ENCODE measurements at places on chromosomes 7 and 10.

GRCh38 chr10:127922675-127923366 lies 15.9 kb downstream of the PTPRE start:
- DNase-seq, result no peak

DNA sequence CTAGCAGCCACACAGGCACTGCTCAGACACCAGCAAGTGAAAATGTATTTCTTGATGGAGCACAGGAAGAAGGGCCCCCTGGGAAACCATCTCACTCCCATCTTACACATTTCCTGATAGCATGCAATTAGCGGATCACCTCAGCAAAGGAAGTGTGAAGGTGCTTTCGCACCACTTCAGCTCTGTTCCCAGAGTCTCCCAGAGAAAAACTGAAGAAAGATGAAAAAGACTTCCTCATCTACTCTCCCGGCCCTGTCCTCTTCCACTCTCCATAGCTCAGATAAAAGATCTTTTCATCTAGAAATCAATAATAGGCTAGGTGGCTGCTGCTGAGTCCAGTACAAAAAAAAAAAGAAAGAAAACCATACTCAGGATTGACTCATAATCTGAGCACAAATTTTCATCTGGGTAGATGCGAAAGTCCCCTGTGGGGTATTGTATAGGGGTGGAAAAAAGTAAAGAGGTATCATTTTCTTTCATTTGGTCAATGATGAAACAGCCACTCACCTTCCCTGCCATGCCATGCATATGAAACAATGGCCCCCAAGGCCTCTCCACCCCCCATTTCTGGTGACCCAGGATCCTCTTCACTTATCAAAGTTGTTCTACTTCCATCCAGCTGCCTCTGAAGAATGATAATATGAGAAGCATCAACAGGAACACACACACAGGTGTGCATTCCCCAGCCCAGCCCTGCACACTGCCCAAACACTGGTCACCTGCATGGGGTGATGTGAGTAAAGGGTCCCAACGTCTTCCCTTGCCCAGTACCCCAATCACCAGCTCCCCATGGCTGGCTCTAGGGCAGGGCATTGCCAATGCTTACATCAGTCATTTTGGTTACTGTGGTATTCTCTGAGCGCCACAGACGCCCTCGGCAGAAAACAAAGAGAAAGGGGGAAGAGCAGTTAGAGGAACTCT lies 48.8 kb upstream of the DGKI start:
- DNase-seq, result no peak

DNA sequence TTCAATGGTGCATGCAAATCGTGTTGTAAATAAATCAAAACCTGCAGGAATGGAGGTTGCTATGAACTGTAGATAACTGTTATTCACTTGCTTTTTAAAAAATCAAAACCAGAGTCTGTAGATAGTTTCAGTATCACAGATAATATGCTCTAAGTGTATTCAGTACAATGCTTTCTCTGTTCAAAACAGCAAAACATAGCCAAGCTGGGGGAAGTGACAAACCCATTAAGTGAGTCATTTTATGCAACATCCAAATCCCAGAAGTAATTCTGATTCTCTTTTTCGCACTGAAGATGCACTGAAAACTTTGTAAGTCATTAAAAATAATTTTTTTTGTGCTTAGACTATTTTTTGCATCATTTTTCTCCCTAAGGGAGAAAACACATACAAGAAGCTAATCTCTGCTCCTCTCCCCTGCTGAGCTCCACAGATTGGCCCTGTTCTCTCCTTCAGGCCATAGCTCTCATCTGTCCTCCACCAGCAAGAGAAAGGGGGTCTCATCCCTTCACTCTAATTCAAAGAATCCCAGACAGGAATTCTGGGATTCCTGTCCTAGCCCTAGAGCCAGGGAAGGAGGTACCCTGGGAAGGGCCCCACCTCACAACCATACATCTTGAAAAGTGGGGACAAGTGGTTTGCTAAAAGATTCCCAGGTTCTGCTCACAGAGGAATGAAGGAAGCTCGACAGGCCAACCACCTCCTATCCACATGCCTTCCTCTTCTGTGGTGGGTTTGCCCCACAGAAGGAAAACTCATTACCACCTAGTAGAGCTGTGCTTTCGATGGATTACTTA lies 4.9 kb downstream of the PRTFDC1 start:
- no peak for DNase-seq

DNA sequence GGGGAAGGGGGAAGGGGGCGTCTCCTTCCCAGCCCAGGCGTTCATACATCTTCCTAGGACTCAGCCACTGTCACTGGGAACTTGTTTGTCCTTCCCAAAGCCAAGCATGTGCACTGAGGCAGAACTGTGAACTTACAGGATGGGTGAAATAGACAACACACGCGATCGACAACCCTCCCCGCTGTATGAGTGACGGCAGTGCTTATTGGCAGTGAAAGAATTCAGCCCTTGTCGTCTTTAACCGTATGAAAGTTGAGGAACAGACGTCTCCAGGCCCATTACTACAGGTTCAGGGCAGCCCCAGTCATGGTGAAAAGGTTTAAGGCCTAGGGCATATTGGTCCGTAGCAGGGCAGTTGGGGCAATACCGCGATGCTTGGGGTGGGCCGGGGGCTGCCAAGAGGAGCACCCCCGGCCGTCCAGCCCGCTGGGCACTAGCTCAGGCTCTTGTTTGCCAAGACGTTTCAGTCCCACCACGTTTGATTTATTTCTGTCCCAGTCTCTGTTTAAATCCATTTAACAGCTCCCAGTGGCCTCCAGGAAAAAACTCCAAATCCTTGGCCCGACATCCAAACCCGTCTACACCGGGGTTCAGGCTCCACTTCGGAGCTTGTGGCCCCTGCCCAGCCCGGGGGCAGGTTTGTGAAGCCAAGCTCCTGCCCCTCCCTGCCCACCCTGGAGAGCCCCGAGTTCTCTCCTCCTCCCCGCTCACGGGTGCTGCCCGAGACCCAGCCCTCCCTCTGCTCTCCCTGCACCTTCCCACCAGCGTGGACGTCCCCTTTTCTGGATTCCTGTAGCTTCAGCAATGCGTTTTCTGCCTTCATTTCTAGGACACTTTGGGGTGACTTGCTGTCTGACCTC lies 159.8 kb downstream of the DNAJB6 start:
- DNase-seq, result no peak

DNA sequence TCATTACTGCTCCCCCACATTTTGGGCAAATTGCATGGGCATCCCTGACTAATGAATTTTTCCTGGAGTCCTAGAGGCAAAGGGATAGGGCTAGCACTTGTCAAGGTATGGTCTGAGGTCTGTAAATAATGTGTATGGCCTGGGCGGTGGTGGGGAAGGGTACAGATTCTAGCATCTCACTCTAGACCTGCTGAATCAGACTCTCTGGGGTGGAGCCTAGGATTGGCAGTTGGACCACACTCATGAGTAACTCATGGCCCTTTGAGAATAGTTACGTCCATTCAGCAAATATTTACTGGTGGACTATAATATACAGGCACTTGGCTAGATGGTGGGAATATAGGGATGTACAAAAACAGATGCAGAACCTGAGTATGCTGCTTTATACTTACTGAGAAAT lies 118.0 kb downstream of the CELF2 start:
- DNase-seq, result no peak

DNA sequence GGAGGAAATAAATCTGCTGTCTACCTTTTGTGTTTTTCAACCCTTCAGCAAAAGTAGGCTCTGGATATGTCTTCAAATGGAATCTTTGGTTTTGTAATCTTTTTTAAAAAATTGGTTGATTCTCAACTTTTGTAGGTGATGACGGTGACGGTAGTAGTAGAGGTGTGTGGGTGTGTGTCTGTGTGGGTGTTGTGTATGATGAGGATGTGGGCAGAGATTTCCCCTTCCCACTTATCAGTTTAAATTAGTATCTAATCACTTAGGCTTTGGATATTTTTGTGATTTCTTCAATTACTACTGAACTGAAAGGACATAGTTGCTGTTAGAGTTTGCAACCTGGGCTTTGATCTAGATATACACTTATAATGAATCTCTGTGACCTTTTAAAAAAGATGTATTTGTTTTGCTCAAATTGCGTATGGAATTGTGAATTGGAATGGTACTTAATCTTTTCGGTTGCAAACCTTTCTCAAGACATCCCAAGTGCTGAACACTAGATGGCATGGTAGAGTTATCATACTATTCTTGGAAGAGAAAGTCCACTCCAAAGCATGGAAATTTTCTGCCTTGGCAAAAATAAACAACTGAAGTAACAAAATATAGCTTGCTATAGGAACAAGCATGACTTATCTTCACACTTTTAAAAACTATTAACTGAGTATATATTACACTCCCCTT lies 51.9 kb upstream of the A1CF start:
- no peak for DNase-seq

DNA sequence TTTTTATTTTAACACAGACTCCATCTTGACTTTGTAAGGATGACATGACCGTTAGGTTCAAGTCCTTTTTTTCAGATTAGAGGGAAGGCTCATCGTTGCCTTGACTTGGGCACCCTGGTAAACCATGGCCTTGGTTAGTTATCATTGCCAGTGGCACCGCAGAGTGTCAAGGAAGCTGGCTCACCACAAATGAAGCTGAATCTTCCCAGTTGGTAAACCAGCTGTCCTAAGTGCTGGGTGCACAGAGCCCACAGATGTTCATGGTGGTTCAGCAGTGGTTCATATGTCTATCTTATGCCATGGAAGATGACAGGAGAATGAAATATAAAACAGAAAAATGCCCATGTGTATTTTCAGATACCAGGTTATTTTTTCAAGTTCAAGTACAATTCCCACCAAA lies 273.6 kb downstream of the PLXDC2 start:
- no peak for DNase-seq

DNA sequence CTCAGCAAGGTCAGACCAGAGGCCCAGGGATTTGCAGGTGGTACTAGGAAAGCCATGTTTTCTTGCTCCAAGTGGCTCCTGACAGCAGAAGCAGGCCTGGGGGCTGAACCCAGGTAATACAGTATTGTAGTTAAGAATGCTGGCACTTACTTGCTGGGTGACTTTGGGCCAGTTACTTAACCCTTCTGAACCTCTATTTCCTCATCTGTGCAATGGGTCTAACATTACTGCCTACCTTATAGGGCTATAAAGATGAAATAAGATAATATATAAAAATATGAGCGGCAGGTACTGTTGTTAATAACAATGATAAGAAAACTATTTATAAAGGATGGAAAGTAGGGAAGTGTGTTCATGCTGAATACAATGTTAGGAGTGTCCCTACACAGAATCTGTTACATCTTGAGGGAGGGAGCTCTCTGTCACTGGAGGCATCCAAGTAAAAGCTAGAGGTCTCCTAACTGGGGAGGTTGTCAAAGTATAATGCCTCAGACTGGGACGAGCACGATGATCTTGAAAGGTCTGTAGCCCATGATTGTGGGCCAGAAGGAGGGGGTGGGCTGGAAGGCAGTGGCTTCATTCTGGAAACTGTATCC lies 26.9 kb downstream of the ADAMTS14 start:
- DNase-seq, result no peak

DNA sequence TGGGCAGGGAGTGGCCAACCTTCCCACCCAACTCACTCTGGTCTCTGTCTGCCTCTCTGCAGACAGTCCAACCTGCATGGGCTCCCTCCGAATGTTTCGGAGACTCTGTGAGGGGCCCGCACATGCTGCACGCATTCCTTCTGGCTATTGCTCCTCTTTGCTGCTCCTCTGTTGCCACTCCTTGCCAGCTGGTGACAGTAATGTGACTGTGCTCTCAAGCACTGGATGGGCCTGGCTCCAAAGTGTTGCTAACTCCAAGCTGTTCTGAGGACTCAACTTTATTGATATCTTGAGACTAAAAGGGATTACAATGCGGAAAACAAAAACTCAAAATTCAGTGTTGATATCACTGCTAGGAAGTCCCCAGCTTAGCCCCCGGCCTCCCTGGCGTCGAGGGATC lies 105.4 kb upstream of the KIF5B start:
- no peak for DNase-seq

GRCh38 chr7:48168159-48168558 lies 3.1 kb upstream of the ABCA13 start:
- DNase-seq, result no peak

- DNase-seq, result no peak
Observed at GRCh38 chr7:14021069-14021468, 31.6 kb upstream of the ETV1 start.

DNA sequence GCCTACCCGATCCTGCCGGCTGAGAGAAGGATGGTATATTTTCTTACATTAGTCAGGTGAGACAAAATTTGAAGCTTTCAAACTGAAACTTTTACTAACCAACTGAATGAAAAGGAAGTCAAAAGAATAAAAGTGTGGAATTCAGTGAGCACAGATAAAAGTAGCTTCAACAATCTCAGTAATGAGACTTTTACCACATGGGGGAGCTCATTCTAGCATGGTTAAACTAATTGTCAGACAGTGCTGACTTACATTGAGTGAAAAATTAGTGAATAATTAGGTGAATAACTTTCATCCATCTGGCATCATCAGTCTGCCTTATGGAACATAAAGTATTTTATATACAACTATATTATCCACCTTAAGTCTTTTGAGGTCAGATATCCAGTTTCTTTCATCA lies 8.4 kb downstream of the FAM237B start:
- DNase-seq, result no peak

GRCh38 chr7:2162959-2163358 lies 69.8 kb downstream of the MAD1L1 start:
- no peak for DNase-seq

DNA sequence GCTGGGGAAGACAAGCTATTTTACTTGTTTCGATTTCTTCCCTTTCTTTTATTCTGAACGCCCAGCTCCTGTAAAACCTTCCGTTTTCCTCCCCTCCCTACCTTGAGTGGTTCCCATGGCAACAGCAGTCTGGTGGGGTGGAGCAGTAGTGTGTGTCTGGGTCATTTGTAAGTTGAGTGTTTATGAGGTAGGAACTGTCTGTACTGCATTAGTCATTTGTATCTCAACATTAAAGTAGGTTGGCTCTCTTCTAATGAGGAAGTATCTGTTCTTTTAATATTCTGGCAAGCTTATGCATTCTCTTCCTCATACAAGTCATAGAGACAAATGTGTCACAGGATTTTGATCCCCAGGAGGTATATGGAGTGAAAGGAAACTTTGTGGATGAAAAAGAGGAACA lies 85.3 kb upstream of the CCDC6 start:
- DNase-seq, result no peak

DNA sequence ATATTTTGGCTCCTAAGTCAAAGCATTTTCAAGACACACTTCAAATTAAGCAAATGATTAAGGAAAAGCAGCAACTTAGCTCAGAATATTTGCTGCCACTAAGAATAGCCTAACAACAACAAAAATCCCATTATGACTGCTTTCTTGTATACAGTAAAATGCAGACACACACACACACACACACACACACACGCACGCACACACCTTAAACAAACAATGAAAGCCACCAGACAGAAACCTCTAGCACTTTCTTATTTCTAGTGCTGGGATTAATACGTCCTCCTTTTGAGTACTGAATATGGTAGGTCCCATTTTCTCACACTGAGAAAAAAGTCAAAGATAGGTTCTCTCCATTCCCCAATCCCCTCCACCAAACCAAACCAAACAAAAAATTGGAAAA lies 23.4 kb upstream of the FEZF1 start:
- no peak for DNase-seq

- DNase-seq, result no peak
Observed at GRCh38 chr7:7791523-7791922, 73.1 kb upstream of the RPA3 start.

GRCh38 chr10:132507409-132507955 lies 30.1 kb upstream of the INPP5A start:
- DNase-seq, result no peak

Data from neural crest cell (in vitro differentiated cells).